HT1080 (cell line): ENCODE measurements at places on chromosomes 16 and 17. TPM values are rescaled to one million over a fixed set of nuclear protein-coding genes. Genes with fewer than 3 reads are reported as not detected.

KRTAP4-9 gene
- 0.29 and 0.57 TPM in 2 replicates for total RNA-seq

SECTM1 gene
- total RNA-seq: 0.24 TPM in 1 of 2 replicates, not detected in the other

LDHD gene
- total RNA-seq: not detected in 2 replicates

CNTNAP4 gene
- 0.05 TPM in 1 of 2 replicates, not detected in the other for total RNA-seq

C17orf113 gene
- 0.23 TPM in 2 replicates for total RNA-seq

RNF151 gene
- total RNA-seq: not detected in 2 replicates

CCDC144A gene
- total RNA-seq: 0.10 TPM in 1 of 2 replicates, not detected in the other

ITGA3 gene
- total RNA-seq: 680 and 729 TPM in 2 replicates

NXN gene
- 2.6 and 3.5 TPM in 2 replicates for total RNA-seq

GSDMA gene
- not detected in 2 replicates for total RNA-seq

CHAD gene
- total RNA-seq: not detected in 2 replicates

CD300LF gene
- total RNA-seq: not detected in 2 replicates

MYH8 gene
- total RNA-seq: not detected in 2 replicates

TMEM208 gene
- 39.4 and 50.3 TPM in 2 replicates for total RNA-seq
